Dermis blood vessel endothelial cell (primary cell): ENCODE measurements at places on chromosomes 7 and 10. TPM values are rescaled to one million over a fixed set of nuclear protein-coding genes. Genes with fewer than 3 reads are reported as not detected.

The PNLIP gene
- total RNA-seq = not detected in 2 replicates

DNA sequence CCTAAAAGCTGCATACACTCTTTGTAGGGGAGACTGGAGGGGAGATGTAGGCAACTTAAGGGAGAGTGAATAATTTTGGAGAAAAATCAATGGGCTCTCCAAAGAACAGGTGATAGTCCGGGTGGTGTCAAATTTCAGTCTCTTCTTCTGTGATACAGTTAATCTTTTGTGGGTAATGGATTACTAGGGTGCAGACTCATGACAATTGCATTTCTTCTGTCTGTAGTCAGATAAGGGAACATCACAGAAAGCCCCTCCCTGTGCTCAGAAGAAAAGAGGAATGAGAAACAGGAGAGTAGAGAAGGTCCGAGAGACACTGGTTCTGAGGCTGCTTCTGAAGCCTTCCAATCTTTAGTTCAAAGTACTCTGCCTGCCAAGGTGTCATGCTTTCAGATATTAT, 1140.7 kb upstream of the LRRN3 start:
- no peak for DNase-seq

DNA sequence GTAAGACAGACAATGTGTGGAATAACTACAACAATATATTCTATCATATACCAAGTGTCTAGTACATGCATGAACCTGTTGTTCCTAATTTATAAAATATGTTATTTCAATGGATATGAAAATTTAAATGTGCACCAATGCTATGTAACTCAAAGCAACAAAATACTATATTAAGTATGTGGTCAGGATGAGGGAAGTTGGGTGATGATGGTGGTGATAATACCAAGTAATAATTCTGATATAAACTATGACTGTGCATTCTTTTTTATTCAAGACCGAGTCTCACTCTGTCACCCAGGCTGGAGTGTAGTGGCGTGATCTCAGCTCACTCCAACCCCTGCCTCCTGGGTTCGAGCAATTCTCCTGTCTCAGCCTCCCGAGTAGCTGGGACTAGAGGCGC, 2.1 kb upstream of the FRA10AC1 start:
- no peak for DNase-seq

DNA sequence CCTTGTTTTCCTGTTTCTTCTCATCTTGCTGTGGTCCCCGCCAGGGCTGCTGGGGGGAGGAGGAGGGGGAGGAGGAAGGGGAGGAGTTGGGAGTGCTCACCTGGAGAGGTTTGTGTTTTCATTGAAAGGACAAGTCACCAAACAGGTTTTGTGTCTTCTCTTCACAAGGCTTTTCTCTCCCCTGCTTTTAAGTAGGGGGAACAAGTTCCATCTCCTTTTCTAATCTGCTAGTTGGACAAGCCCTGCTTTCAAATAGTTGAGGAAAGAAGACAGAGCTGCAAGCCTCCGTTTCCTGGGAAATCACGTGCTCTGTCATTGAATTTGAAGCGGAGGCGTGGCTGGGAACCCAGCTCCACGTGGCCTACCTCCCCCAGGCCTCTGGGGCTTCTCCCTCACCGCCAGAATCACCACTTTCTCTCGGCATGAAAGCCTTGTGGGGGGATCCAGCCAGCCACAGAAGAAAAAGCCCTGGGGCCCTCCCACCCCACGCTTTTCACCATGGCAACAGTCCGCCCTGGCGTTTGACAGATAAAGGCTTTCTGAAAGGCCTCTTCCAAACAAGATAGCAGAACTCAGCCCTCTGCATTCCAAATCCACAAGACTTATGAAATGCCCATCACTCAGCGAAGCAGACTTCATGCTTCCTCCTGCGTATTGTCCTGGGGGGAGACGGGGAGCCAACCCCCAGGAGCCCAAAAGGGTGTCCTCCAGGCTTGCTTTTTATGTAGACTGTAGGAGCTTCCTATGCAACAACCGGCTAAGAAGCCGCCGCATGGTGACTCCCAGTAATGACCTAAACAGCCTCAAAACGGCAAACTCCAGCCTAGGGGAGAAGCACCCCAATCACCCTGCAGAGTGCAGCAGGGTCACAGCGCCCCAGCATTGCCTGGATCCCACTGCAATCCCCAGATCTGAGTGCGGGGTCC, 51.7 kb downstream of the PROSER2 start:
- peak; percentile 32 for DNase-seq

- peak; percentile 45 for DNase-seq
Observed at GRCh38 chr7:22420973-22421635, 64.2 kb upstream of the RAPGEF5 start.

The CDHR3 gene
- total RNA-seq = 0.51 and 0.84 TPM in 2 replicates

- no peak for DNase-seq
Observed at GRCh38 chr10:106872176-106872575, 292.3 kb downstream of the SORCS1 start.

DNA sequence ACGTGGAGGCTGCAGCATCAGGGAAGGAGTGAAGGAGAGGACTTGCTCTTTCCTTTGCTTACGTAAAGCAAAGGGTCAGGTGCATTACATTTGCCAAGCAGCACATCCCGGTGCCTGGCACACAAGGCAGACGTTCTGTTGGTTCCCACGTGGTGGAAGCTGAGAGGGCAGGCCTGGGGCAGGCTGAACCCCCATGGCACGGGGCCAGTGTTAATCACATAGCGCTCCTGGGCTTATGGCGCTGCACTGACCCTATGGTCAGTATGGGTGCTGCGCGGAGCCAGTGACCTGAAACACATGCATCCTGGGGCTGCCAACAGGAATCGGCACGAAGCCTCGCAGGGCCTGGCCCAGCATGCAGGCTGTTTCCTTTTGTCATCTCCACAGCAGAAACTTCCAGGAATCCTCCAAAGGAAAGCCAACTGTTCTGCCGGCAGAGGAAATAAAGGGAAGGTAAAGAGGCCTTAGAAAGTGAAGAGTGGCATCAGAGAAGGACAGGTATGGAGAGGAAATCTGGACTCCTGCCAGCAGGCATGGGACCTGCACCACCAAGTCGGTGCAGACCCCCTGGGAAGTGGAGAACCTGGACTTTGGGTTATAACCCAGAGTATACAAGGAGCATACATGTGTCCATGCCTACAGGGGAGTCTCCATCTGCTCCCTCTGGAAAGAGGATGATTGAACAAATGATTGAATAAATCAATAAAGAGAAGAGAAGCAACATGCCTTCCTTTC, 560.2 kb downstream of the TCERG1L start:
- no peak for DNase-seq

DNA sequence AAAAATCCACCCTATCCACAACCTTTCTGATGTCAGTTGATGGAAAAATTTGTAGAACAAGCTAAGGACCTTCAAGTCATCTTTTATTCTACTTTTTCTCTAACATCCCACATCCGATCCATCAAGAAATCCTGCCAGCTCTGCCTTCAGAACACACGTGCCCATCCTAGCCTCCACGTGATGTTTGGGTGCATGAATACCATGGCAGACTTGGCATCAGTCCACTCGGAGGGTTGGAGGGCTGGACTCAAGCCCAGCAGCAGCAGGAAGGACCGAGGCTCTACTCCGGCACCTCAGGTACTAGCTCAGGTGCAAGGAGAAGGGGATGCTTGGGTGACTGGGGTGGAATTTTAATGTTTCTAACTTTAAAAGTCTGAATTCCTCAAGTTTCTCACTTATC, 428.6 kb downstream of the DPP6 start:
- DNase-seq = no peak

DNA sequence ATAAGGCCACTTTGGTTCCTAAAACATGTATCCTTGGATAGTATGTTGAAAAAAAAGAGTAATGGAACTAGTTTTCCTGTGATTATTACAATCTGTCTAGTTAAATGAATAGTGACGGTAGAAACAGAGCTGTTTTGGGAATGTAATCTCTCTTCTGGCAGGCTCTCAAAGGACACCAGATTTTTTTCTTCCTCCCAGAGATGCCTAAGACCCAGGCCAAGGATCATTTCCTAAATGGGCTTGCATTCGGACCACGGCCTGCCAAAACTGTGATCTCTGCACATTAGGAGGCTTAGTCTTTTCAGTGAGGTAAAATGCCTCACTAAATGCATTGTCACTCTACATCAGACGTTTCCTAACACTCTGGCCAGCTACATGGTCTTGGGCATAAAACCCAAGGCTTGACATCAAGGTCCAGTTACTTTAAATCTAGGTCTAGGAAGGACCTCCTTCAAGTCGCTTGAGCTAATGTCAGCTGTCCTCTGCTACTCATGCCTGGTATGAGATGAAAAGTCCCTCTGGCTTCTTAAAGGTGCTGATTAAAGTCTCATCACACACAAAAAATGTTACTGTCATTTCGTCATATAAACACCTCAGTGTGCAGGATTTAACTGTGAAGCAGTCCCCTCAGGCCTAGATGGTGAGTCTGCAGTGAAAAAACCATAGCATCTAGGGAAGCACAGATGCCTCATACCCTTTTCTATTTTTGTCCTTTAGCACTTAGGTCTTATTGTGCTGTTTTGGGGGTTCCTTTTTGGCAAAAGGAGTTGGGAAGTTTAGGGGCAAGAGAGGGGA, 47.7 kb downstream of the DLD start:
- DNase-seq = peak; percentile 36

- no peak for DNase-seq
Observed at GRCh38 chr10:79165070-79165778, 96.5 kb downstream of the ZMIZ1 start.

The ZNF655 gene
- total RNA-seq = 10.0 and 10.9 TPM in 2 replicates

GRCh38 chr10:132551093-132551807, 13.7 kb downstream of the INPP5A start:
- no peak for DNase-seq

DNA sequence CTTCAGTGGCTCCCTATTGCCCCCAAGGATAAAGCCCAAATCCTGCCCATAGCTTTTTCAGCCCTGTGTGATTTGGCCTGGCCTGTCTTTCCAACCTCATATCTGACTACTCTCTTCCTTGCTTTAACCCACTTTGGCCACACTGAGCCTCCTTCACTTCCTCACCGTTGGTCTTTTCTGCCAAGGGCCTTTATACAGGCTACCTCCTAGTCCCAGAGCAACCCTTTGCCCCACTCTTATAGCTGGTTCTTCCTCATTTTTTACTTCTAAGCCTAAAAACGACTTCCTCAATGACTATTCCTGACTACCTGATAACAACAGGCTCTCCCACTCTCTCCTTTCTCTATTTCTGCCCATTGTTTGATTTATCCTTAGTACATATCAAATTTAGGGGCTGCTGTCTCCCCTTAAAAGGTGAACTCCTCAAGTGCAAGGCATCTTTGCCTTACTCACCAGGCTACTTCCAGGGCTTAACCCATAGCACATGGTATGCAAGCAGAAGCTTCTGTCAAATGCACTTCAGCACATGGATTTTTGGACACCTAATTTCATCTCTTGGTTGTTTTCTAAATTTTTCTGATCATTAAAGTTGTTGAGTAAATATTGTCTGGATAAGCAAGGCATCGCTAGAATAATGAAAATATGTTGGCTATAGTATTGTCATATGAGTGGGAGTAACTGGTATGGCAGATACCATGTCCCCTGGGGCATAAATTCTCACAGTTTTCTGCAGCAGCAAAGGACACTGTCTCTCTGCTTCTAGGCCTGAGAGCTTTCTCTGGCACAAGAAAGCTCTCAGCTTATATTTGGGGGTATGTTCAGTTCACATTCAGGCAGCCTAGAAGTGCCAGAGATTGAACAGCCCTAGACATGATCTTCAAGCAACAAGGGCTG, 201.5 kb upstream of the GPR26 start:
- DNase-seq = no peak

GRCh38 chr7:28126410-28127041, 54.1 kb downstream of the JAZF1 start:
- DNase-seq = no peak

The PSTK gene
- total RNA-seq = 1.7 and 3.2 TPM in 2 replicates

GRCh38 chr10:112639298-112639697, 192.3 kb downstream of the VTI1A start:
- DNase-seq = no peak
